ENCODE measurements at places on chromosomes 5 and 9.

GRCh38 chr9:15222313-15222712 lies 84.7 kb downstream of the TTC39B start:
- no peak for DNase-seq

DNA sequence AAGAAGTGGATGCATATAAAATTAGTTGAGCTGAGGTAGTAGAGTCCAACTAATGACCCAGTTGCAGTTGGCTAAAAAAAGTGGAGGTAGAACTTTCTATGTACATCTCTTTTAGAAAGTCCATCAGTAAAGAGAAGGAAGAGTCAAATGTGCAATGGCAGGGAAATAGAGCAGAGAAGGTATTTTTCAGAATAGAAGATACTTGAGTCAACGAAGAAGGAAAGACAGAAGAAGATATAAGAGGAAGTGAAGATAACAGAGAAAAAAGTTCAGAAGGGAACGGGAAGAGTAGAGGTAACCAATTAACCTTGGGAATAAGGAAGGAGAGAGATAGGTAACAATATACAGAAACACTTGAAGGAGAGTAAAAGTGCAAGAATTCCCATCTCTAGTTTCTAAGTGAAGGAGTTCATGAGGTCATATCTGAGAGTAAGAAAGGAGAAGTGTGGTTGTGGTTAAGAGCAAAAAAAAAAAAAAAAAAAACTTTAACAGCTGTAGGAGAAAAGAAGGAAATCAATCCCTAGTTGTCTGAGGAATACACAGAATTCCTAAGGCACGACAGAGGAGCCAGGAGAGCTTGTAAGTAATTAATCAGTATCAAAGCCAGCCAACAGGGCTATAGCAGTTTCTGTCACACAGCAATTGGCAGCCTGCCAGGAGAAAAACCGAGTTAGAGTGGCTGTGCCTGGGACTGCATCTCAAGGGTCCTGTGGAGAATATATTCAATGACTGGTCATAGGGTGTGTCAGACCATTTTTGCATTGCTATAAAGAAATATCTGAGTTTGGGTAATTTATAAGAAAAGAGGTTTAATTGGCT lies 61.0 kb downstream of the ARL15 start:
- no peak for DNase-seq

DNA sequence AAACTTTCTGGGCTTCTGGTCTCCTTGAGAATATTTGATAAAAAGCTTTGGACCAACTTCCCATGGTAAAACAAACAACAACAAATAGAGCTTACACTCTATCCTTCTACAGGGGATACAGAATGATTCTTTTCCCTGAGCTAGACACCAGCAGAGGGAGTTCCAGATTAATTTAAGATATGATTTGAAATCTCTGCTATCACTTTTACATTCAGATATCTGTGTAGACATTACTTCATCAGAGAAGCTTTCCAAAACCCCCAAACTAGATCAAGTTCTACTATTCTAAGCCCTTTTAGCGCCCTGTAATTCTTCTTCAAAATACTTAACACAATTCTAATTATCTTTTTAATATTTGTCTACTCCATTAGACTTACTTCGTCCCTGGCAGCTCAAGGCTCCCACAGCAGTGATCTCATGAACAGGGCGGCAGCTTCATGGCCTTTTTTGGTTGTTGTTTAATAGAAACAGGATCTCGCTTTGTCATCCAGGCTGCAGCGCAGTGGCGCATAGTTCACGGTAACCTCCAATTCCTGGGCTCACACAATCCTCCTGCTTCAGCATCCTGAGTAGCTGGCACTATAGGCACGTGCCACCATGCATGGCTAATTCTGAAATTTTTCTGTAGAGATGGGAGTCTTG lies 955 bp upstream of the GALNT12 start:
- DNase-seq, result no peak

DNA sequence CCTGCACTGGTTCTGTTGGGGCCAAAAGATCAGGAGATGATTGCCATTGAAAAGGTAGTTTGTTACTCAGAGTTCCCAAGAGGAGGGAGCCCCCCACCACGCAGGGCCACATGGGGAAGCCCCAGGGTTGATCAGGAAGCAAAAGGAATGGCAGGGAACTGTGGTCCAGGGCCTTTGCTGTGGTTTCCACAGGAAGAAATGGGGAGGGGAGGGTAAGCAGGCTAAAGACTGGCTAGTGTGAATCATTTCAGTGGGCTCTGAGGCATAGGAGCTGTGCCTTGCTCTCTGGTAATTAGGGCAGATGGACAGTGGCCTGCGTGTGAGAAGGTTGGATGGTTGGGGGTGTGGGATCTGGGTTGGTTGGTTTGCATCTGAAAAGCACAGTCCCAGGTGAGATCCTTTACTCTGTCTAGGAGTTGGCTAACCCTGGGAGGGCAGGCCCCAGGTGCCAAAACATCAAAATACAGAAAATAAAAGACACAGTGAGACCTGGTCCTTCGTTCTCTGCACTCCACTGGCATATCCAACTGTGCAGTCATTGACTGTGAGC lies 66.1 kb downstream of the PTPDC1 start:
- no peak for DNase-seq

DNA sequence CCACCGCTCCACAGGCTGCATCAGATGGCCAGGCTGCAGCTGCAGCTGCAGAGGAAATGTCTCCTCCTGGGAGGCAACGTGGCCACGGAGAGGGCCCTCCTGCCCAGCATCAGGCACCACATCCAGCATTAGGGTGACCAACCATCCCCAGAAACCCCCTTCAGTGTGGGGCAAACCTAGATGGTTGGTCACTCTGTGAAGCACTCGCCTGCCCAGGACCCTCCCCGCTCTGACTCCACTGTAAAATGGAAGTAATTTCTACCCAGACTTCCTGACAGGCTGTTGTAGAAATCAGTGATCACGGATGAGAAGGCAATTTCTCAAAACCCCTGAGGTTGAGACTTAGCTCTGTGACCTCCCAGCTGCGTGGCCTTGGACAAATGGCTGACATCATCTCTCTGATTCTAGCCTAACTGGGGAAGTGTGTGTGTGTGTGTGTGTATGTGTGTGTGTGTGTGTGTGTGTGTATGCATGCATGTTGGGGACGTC lies 31.6 kb downstream of the B4GALT1 start:
- no peak for DNase-seq

DNA sequence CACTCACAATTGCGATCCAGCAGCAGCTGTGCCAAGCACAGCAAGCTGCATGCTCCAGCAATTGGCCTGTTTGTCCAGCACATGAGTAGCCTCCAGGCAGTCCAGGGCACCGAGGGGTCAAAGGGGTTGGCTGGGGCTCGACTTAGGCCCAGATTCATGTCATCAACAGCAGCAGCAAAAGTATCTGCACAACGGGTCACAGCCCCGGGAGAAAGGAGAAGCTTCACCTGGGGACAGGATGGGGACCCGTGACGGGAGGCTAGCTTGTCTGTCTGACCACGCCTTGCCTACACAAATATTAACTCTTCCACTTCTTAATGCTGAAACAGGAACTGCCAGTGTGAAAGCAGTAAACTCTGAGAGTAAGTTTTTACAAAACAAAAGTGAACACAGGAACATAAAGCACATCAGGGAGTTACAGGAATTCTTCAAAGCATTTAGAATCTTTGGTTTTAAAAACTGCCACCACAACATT lies 191.2 kb downstream of the PIK3R1 start:
- DNase-seq, result no peak

- DNase-seq, result no peak
These were observed 241.9 kb upstream of the NREP start for GRCh38 chr5:111998871-111999270.

DNA sequence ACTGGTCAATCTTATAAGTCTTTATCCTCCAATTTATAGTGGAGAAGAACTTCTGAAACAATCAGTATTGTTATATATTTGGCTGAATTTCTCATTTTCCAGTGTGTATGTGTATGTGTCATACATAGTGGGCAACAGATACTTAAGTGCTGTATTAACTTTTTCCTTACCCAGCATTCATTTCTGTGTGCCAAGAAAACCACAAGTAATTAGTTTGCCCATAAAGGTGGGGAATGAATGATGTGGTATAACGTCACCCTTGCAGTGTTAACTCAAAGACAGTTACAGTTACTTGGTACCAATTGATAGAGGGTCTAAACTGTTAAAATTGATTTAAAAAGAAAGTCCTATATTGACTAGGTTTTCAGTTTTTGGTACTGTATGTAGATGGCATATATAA lies 2.0 kb downstream of the OGN start:
- DNase-seq, result no peak

GRCh38 chr5:115124741-115125140 lies 45.0 kb downstream of the TRIM36 start:
- DNase-seq, result no peak

- no peak for DNase-seq
These were observed 180.2 kb downstream of the DENND1A start for GRCh38 chr9:123749580-123750202.

DNA sequence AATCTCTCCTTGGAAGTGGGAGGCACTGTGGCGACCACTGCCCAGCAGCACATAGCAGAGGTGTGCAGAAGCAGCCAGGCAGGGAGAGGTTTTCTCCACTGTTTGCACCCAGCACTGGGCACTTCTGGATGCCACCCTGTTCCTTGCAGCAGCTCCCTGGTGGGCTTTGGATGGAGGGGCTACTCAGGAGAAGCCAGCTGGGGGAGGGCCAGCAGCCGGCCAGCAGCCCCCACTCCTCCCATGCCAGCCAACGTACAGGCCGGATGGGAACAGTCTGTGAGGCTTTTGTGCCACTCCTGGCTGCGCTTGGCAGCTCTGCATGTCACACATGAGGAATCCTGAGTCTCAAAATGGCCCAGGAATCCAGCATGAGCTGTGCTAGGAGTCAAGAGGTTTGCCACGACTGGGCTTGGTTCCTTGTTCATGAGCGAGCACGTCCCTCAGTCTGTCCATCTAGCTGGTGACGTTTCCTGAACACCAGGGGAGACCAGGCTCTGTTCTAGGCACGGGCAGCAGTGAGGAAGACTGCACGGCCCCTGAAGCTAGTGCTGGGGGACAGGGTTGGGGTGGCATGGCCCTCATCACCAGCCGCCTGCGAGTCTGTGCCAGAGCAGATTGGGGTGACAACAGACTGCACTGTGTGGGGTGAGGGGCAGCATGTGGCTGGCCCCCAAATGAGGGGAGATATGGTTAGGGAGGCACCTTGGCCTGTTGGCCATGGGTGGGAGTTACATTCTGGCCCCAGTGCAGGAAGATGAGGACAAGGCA lies 10.1 kb downstream of the PHF2 start:
- no peak for DNase-seq

- no peak for DNase-seq
These were observed 44.3 kb upstream of the NEURL1B start for GRCh38 chr5:172596638-172597231.

DNA sequence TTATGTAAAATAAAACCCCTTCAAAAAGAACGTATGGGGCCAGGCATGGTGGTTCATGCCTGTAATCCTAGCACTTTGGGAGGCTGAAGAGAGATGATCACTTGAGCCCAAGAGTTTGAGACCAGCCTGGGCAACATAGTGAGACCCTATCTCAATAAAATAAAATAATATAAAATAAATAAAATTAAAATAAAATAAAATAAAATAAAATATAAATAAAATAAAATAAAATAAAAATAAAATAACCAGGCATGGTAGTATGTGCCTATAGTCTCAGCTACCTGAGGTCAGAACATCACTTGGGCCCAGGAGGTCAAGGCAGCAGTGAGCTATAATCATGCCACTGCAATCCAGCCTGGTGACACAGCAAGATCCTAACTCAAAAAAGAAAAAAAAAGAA lies 185.1 kb downstream of the EPB41L4A start:
- no peak for DNase-seq
